ENCODE measurements at places on chromosomes 3 and 15.
A peak's percentile ranks its signal among the peaks of the same experiment; 100 is the strongest.

DNA sequence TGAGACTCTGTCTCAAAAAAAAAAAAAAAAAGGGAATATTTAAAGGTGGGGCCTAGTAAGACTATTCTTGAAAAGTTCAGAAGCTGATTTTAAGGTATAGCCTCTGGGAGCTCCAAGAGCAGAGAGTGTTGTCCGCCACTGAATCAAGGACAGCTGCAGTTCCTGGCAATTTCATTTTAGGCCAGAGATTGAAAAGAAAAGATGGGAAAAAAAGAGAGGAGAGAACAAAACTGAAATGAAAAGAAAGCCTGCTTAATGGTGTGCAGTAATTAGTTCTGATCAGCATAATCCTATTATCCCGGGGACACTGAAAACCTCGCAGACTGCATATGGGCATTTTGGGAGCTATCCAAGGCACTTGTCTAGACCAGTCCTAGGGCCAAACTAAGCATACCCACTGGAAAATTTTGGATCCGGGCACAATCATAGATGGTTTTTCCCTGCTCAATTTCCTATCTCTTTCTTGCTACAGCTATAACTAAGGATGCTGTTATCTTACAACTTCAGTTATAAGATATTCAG lies 43.2 kb downstream of the EHHADH start:
- DNase-seq = no peak

- no peak for DNase-seq
Measured at GRCh38 chr3:128222796-128223385, 69.6 kb downstream of the EEFSEC start.

GRCh38 chr15:77487469-77487842 lies 66.8 kb downstream of the HMG20A start:
- no peak for DNase-seq

DNA sequence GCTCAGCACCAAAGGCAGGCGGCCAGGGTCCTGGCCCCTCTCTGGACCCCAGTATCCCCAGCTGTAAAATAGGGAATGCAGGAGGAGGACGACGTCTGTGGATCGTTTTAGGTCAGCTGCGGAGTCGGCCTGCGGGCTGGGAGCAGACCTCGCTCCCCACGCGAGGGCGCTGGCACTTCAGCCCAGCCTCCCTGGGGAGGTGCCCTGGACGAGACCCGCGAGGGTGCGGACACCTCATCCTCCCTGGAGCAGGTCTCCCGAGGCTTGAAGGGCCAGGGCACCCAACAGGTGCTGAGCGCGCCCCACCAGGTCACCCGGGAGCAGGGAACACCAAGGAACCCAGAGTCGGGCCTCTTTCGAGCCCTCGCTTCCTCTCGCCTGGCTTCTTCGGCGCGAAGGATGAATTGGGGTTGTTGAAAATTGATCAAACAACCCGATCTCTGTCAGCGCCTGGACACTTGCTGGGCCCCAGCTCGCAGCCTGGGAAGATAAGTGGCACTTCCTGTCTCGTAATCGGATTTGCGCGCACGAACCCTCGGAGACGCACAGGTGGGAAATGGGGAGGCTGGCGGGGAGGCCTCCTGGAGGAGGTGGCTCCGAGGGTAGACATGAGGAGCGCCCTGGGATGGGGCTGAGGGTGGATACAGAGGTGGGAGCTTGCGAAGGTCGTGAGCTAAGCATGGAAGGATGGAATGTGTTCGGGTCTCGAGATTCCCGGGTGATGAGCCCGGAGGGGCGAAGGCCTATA lies 588 bp upstream of the VIPR1 start:
- no peak for DNase-seq

GRCh38 chr15:77836906-77837648 lies 204.4 kb upstream of the LINGO1 start:
- DNase-seq = no peak

DNA sequence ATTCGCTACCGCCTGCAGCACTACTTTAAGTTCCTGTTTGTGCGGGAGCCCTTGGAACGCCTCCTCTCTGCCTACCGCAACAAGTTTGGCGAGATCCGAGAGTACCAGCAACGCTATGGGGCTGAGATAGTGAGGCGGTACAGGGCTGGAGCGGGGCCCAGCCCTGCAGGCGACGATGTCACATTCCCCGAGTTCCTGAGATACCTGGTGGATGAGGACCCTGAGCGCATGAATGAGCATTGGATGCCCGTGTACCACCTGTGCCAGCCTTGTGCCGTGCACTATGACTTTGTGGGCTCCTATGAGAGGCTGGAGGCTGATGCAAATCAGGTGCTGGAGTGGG lies 995 bp downstream of the CHST14 start:
- no peak for DNase-seq

- no peak for DNase-seq
Measured at GRCh38 chr3:124714223-124714853, 15.9 kb upstream of the UMPS start.

GRCh38 chr3:74115906-74116305 lies 491.2 kb upstream of the PDZRN3 start:
- no peak for DNase-seq

DNA sequence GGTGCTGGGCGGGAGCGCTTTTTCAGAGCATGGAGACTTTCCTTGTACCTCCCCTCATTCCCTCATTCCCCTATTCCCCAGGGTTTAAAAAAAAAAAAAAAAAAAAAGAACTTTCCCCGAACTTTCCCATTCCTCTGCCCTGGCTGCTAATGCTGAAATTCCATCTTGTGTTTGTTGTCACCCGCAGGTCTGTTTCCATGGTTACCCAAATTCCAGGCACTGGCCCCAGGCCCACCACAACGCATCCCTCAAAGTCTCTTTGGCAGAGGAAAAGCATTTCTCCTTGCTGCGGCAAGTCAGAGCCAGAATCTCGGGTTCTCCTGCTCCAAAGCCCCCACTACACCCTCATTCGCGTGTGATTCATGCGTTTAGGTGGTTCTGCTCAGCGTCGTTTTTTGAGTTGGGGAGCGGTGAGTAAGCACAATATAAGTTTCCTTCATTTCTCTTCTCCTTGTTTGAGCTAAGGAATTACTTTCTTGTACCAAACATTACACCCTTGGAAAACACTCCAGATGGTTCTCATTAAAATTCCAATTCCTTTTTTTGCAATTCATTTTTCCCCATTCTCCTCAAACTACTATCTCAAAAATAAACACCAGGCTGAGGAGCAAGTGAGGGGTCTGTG lies 21.6 kb downstream of the ANAPC13 start:
- peak; percentile 98 for DNase-seq

- DNase-seq = no peak
Measured at GRCh38 chr3:146227486-146227885, 23.4 kb downstream of the PLSCR4 start.

- peak; percentile 94 for DNase-seq
Measured at GRCh38 chr3:55128225-55128823, 200.5 kb upstream of the LRTM1 start.
